Activated CD8-positive, alpha-beta T cell treated with anti-CD3 and anti-CD28 coated beads, Interleukin-2, amount 10 ng/mL, durations not matched to agents 7 days and 5 days (primary cell): ENCODE measurements at places on chromosomes 2 and 18.

DNA sequence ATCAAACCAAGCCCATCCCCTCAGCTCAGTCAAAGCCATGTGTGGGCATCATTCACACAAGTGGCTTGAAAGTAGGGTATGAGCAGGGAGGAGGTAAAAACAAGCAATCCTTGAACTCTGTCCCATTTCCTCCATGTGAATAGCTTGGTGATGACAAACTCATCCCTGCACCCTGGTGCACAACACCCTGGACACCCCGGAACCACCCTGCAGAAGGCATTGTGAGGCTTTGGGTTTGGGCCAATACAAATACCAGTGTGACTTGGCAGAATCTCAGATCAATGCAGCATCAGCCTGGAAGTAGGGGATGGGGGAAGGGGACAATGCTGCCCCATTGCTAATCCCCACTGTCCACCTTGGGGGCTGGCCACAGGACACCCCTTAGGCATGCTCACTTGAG, 28.6 kb downstream of the TGFA start:
- DNase-seq = no peak

DNA sequence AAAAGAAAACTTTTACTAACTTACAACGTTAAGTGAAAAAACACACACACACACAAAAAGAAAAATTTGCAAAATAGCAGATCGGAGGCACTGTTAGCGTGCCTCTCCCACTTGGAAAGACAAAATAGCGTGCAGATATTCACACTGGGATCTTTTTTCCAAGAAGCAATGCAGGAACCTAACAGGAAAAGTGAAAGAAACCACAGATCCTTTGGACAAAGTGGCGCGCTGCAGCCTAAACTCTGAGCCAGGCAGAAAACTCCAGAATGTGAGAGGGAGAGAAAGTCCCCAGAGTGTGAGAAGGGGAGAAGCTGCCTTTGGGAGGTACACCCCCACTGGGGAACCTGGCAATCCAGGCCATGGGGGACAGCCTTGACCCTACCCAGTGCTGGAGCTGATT, 70.7 kb upstream of the SERPINE2 start:
- no peak for DNase-seq

- no peak for DNase-seq
Measured at GRCh38 chr2:46317094-46317486, 19.9 kb downstream of the EPAS1 start.

DNA sequence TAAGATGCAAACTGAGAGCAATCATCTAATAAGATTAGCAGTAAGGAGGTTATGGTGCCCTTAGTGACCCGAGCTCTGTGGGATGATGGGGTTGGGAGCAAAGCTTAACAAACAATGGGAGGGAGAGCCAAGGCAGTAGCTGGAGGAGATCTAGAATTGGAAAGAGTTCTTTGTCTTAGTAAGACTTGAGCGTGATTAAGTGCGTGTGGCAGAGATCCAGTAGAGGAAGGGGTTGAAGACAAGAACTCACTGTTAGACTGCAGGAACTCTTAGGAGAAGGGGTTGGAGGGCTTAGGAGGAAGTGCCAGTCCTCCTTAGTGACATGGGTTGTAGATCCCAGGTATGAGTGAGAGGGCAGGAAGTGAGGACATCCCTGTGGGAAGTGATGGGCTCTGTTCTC, 184.7 kb downstream of the GFPT1 start:
- DNase-seq = no peak

- no peak for DNase-seq
Measured at GRCh38 chr2:235215248-235215647, 263.4 kb downstream of the SH3BP4 start.

GRCh38 chr2:209426432-209426831, 2.6 kb downstream of the MAP2 start:
- no peak for DNase-seq

DNA sequence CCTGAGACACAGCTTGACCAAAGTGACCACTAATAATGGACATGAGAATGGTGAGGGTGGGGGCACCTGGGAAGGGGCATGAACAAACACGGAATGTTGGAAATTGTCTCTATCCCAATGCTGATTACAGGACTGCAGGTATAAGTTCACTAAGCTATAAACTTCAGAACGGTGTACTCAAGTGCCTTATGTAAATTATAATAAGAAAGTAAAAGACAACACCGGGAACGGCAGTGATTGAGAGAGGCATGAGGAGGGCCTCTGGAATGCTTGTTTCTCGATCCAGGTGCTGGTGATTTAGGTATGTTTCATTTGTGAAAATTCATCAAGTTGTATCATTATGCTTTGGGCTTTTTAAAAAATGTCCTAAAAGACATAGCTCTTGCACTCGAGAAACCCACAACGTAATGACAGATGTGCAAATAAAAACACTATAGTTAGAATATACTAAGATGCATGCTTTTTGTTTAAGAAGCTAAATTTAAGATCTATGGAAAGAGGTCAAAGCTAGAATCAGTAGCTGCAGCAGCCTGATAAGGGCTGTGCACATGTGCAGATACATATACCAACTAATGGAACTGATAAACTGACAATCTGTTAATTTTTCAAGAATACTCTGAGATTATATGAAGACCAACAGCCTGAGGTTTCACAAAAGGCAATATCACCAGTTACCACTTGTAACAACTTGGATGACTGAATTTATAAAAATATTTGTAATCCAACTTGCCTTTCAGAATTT, 7.6 kb downstream of the HIBCH start:
- DNase-seq = no peak
